ENCODE measurements at places on chromosomes 16 and 17.

DNA sequence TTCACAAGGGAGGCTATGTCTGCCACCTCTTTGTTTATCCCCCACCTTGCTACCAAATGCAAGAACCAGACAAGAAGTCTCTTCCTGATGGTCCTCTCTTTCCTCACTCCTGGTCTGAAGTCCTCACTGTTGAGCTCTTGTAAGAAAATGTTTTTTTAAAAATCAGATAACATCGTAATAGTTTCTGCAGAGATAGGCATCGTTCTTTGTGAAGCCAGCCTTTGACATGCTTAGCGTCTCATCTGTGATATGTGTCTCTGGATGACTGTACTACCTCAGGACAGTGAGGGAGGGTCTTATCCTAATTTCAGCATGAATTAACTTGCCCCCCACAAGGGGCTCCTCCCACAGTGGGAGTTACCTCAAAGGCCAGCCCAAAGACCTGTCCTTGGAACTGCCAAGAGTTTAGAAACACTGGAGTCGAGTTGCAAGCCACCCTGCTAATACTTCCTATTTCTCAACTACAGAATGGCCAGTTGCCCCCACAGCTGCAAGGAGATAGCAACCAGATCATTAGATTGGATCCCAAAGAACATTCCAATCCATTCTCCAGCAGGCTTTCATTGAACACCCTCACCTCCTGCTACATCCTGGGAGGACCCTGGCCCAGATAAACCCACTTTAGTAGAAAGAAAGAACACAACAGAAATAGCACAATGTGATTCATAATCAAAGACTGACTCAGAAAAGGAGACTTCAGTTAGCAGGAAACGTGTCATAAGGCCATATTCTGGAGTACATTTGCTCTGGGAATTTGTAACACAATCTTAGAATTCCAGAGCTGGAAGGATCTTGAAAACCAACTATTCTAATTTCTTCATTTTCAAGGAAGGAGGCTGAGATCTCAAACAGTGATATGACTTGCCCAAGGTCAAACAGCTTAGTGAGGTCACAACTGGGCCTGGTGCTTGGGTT lies 151.0 kb downstream of the IRX3 start:
- DNase-seq, result no peak

- DNase-seq, result no peak
Observed at GRCh38 chr16:23433261-23433920, 19.6 kb downstream of the COG7 start.

- peak; percentile 6 for DNase-seq
Observed at GRCh38 chr17:79018370-79018695, 5.6 kb upstream of the C1QTNF1 start.

DNA sequence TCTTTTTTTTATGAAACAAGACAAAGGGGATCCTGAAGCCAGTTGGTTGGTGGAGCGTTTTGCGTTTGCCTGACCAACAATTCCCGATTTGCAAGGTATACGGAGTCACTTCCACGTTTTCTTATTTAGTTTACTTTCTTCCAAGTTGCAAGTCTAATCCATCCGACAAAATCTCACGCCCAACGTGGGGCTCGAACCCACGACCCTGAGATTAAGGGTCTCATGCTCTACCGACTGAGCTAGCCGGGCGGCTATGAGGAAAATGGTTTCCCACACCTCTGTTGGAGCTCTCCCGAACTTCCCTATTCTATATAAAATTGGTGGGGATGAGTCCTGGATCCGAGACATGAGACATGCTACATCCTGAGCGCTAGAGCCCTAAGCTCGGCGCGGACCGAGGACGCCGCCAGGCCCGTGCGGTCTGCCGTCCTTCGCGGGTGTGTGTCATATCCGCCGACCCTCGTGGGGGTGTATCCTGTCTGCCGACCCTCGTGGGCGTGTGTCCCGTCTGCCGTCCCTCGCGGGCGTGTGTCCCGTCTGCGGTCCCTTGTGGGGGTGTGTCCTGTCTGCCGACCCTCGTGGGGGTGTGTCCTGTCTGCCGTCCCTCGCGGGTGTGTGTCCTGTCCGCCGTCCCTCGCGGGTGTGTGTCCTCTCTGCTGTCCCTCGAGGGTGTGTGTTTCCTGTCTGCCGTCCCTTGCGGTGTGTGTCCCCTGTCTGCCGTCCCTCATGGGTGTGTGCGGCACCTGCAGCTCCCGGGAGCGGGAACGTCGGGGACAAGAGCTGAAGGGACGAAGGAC lies 22.6 kb downstream of the ZNF213 start:
- DNase-seq, result no peak

- DNase-seq, result no peak
Observed at GRCh38 chr17:51472670-51473205, 212.4 kb downstream of the UTP18 start.

DNA sequence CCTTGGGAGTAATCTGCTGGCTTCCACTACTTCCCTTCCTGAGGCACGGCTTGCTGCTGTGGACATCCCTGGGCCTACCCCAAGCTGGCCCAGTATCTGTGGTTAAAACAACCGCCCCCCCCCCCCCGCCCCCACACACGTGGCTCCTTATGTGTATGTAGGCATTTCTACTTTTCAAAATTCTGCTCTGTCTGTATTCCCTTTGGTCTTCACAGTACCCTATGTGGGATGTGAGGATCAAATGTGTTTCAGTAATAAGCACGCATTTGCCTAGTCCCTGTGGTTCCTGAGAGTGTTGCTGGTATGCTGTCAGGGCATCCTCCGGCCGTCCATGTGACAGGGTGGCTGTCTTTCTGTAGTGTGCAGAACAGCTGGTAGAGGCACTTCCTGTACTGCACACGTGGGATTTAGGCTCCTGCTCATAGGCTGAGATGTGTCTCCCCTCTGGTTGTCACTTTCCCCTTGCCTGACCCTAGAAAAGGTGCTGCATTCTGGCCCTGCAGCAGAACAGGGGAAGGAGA lies 2.2 kb downstream of the NT5M start:
- DNase-seq, result no peak

- DNase-seq, result no peak
Observed at GRCh38 chr17:4074831-4075495, 67.9 kb downstream of the ZZEF1 start.

- no peak for DNase-seq
Observed at GRCh38 chr17:11928436-11928835, 68.8 kb downstream of the ZNF18 start.

DNA sequence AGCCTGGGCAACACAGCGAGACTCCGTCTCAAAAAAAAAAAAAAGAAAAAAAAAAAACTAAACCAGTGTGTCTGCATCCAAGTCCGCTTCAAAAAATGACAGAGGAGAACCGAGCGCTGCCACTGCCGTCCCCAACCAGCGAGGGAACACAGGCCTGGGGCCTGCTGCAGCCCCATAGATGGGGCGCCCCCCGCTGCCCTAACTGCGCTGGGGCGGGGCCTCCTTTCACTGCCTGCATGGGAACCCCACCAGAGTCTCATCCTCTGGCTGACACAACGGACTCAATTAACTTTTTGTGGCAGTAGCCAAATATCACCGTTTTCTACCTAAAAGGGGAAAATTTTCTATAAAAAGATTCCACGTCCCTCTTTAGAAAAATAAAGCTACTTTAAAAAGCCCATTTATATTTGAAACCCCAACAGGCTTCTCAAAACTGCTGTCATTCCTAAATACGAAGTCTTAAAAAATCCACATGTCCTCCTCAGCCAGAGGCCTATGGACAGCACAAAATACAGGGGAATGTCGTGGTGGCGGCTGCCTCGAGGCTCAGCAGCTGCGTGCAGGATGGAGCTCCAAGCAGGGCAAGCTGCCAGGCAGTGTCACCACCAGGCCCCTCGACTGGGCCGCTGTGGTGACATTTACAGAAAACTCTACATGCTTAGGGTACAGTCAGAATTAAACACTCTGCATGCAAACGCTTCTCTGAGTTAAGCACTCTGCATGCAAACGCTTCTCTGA lies 30.3 kb downstream of the KLHDC4 start:
- no peak for DNase-seq

DNA sequence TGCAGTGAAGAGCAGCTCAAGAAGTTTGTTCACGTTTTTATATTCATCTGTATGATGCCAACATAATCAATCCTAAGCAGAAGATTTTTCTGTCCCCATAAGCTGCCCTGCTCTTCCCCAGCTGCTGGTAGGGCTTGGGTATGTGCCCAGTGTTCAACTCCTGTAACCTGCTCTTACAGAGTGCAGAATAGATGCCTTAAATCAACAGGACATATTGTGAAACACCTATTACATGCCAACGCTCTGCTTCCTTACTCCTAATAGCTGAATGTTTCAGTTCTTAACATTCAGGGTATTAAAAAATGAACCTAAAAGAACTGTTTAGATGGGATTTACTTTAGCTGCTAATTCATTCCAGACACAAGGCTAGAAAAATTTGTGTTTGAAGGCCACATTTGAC lies 190.9 kb downstream of the HS3ST3A1 start:
- no peak for DNase-seq

- no peak for DNase-seq
Observed at GRCh38 chr17:80969674-80970043, 22.0 kb upstream of the CHMP6 start.

All from mesenteric fat pad (tissue), 1 donor.